ENCODE measurements at places on chromosomes 16 and 17.

- DNase-seq, result no peak
Measured at GRCh38 chr17:12118617-12119016, 97.9 kb downstream of the MAP2K4 start.

GRCh38 chr16:84851192-84852127, 31.7 kb downstream of the CRISPLD2 start:
- no peak for DNase-seq

- DNase-seq, result no peak
Measured at GRCh38 chr17:200586-200985, 19.1 kb upstream of the DOC2B start.

- no peak for DNase-seq
Measured at GRCh38 chr17:7862692-7863437, 5.1 kb downstream of the CYB5D1 start.

GRCh38 chr17:73516431-73516830, 127.8 kb downstream of the SDK2 start:
- DNase-seq, result no peak

DNA sequence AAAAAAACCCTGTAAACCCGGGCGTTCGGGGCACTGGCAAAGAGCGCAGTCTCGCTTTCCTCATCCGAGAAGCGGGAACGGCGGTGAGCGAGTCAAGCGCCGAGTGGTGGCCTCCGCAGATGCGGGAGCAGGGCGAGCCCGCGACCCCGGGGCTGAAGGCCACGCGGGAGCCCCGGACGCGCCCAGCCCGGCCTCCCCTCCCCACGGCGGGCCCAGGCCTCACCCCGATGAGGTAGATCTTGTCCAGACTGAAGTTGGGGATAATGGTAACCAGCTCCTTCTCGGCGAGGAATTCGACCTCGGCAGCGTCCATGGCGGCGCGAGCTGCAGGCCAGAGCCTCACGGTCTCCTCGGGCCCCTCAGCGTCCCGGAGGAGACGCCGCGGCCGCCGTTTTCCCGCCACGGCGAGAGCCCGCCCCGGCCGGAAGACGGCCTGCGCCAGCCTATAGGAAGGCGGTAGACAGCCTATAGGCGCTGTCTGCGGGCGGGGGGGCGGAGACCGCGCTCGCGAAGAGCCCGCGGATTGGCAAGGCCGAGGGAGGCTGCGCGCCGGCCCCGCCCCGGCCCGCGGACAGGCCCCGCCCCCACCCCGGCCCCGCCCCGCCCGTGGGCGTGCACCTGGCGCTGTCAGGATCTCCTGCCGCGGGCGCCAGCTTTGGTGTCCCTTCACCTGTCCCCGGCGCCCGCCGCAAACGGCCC, at the start of gene GINS2:
GINS2 (minus strand) TSS at position 369 of the 699 bp plus-strand sequence; CDS start at position 313, 56 bp downstream.
- no peak for DNase-seq
